Smooth muscle cell of the umbilical artery (primary cell): ENCODE measurements at places on chromosomes 16 and 17. TPM values are rescaled to one million over a fixed set of nuclear protein-coding genes. Genes with fewer than 3 reads are reported as not detected.

Gene CDH8
- under 0.01 and 0.05 TPM in 2 replicates for total RNA-seq

Gene DBNDD1
- total RNA-seq: 0.89 and 3.5 TPM in 2 replicates

Gene TPPP3
- 0.46 and 0.59 TPM in 2 replicates for total RNA-seq

Gene TP53TG3C
- not detected in 2 replicates for total RNA-seq

Gene XYLT1
- total RNA-seq: 83.9 and 109 TPM in 2 replicates

Gene SLC16A11
- total RNA-seq: 0.30 TPM in 1 of 2 replicates, not detected in the other

Gene IL17C
- total RNA-seq: 0.23 TPM in 1 of 2 replicates, not detected in the other

Gene AMZ2
- total RNA-seq: 72.7 and 75.1 TPM in 2 replicates

Gene CLEC3A
- 0.05 TPM in 1 of 2 replicates, not detected in the other for total RNA-seq

Gene MFAP4
- total RNA-seq: 4.6 and 41.3 TPM in 2 replicates
